ENCODE measurements at places on chromosomes 1 and 21.

DNA sequence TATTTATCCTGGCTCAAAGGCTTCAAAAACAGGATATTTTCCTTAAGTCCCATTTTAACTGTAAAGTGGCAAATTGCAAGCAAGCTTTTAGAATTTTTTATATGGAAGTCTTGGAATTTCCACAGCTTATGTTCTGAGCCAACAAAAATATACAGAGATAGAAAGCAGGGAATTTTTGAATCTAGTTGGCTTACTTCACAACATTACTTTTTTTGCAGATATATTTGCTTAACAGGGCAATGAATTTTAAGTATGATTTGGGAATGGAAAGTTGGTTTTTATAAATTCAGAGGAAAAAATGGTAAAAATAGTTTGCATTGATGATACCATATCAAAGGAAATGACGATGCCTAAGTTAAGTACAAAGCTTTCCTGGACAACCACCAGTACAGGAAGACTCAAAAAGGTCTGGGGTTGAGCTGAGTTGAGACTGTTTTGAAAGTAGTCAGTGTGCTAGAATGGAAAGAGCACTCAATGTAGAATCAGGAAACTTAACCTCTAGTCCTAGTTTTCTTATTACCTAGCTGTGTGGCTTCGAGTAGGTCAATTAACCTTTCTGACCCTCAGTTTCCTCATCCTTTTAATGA, 11.0 kb upstream of the VCAM1 start:
- no peak for DNase-seq

DNA sequence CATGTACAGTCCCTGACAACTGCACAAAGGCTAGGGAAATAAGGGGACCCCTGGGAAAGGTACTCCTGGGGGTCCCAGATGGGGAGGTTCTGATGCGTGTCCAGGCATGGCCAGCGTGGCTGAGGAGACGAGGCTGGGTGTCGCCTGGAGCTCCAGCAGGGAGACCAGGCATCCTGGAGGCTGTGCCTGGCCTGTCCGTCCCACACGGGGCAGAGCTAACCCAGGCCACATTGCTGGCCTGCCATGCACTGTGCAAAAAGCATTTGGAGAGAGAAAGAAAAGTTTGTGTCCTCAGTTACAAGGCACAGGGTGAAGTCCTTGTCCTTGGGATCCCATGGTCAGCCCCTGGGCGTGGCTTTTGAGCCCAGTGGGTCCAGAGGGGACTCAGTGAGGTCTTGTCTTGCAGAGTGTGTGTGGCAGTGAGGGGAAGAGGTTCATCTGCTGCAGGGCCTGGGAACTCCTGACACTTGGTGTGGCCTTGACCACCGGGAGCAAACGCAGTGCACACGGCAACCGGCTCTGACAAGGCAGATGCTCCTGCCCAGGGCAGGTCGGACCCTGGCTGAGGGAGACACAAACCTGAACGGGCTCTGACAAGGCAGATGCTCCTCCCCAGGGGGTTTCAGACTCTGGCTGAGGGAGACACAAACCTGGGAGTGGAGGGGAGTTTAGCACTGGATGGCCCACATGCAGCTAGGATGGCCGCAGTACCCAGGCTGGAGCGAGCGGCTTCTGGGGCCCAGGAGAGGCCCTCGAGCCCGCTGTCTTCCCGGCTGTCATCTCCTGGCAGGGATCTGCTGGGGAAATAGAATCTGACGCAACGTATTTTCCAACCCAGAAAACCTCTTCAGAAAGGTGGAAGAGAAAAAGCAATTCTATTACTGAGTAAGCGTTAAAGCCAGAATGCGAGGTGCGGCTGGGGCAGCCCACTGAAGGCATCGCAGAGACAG, 37.3 kb upstream of the COL18A1 start:
- no peak for DNase-seq

DNA sequence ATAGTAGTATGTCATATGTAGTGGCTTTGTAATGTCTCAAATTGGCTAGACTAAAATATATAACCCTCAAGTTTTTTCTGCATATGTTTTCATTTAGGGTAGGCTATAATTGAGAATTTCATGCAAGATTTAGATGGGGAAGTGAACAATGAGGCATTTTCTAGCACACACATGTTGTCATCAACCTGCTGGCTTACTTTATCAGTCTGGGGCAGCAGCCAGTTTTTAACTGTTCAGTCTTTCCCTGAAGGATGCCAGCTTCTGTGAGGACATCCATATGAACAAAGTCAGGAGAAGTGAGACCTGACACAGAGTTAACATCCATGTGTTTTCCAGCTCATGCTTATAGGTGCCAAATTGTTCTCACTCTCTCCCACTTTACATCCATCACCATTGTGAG, 74.7 kb upstream of the OLFM3 start:
- DNase-seq: no peak

- no peak for DNase-seq
These were observed 147.6 kb downstream of the ADSS2 start for GRCh38 chr1:244304156-244304555.

DNA sequence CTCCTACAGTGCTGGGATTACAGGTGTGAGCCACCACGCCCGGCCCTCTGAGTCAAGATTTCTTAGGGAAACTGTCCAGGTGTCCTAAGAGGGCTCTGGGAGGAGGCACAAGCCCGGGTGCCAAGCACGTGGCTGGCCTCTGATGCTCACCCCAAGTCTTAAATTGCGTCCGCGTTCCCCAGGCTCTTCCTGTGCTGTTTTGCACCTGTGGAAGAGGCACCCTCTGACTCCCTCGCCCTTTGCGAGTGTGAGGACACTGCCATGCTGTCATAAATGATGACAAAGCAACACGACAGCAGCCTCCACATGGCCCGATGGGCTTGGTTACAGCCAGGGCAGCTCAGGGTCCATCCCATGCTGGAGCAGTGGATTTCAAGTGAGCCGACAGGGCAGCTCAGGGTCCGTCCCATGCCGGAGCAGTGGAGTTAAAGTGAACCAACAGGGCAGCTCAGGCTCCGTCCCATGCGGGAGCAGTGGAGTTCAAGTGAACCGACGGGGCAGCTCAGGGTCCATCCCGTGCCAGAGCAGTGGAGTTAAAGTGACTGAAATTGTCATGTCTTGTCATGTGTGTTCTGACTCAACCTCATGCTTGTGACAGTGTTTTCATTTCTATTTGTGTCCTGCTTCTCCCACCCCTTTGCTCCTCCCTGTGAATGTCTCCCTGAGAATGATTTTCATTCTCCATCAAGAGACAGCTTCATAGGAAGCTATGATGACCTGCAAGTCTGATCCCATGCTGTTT, 33.9 kb downstream of the PCNT start:
- DNase-seq: no peak
